ENCODE measurements at places on chromosomes 5 and 9.
A peak's percentile ranks its signal among the peaks of the same experiment; 100 is the strongest.

GRCh38 chr9:4382722-4383317, 83.0 kb upstream of the GLIS3 start:
- no peak for DNase-seq

GRCh38 chr5:177610770-177611445, 11.0 kb downstream of the B4GALT7 start:
- DNase-seq: no peak

DNA sequence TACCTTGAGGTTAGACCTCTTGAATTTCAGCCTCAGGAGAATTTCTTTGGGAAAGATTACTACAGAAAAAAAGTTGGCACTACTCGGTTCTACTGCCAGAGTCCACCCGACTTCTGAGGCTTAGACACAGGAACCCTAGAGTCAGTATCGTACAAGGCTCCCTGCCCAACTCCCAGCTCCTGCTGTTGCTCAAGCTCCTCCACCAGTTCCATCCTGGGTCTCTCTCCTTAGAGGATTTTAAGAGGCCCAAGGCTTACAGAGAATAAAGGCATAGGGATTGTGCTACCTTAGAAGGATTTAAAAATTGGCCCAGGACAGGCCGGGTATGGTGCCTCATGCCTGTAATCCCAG, 29.0 kb upstream of the SSBP2 start:
- DNase-seq: no peak

DNA sequence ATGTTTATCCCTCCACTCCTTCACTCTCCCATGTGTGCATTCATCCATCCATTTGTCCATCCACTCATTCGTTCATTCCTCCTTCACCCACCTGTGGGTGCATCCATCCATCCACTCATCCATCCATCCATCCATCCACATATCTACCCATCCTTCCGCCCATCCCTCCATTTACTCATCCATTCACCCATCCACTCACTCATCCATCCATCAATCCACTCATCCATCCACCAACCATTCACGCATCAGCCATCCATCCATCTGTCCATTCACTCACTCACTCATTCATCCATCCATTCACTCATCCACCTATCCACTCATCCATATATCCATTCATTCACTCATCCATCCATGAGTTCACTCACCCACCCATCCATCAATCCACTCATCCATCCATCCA, 7.3 kb downstream of the SLC9A3 start:
- DNase-seq: no peak

GRCh38 chr9:133023117-133023890, 7.5 kb upstream of the GTF3C5 start:
- DNase-seq: peak; percentile 47

GRCh38 chr5:38455796-38456330, 100.6 kb downstream of the LIFR start:
- no peak for DNase-seq

DNA sequence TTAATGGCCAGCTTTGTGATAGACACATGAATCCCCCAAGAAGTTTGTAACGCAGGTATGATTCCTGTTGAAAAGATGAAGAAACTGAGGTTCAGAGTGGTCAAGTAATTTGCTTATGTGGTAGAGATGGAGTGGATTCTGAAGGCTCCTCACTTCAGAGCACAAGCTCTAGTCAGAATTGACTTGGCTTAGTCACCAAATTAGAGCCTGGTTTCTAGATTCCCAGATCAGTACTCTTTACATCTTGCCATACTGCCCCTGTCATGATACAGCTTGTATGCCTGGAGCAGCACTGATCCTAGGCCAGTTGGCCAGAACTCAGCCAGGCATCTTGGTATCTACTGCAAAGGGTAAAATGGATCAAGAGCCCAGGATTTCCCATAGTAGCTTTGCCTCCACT, 284.4 kb upstream of the RFX3 start:
- DNase-seq: no peak

DNA sequence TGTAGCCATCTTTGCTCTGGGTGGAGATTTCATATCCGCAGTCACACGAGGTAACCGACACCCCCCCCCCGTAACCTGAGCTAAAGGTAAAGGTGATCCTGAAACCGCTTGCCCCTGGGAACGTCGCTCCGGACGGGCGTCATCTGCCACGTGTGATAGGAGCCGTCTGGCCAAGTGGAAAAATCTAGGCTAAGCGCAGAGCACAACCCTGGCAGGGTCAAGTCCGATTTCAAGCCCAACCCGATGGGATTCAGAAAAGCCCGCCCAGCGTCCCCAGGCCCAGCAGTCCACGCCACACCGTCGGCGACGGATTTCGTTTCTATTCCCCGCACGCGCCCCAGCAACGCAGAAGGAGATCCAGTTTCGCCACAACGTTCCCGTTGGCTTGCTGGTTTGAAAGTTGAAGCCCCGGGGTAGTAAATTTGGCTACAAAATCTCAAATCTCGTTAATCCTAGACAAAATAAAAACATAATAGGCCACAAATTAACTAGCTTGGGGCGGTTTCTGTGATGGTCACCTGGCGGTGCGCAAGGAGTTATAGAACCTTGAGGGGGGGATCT, 32.4 kb upstream of the NFIB start:
- peak; percentile 59 for DNase-seq

- no peak for DNase-seq
These were observed 521 bp upstream of the SLIT3 start for GRCh38 chr5:169301386-169301934.

GRCh38 chr5:50724262-50724661, 57.8 kb downstream of the PARP8 start:
- DNase-seq: no peak

- no peak for DNase-seq
These were observed 441.5 kb upstream of the CDH9 start for GRCh38 chr5:27479859-27480258.
